ENCODE measurements at places on chromosomes 12 and 14.

- no peak for DNase-seq
These were observed 15.2 kb downstream of the PLD4 start for GRCh38 chr14:104939666-104940410.

DNA sequence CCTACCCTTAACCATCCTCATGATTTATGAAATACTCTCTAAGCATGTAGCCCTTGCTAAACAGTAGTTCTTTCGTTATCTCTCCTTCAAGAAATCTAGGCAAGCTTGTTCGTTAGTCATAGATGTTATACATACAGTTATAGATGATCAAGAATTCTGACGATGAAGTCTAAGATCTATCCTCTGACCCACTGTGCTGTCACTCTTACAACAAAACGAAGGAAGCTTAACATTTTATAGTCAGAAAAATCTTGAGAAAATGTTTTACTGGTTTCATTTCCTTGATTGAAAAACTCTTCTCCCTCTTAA lies 68.9 kb downstream of the SPPL3 start:
- DNase-seq, result no peak

- DNase-seq, result peak; percentile 64
These were observed 415.4 kb upstream of the CCDC196 start for GRCh38 chr14:66070542-66071319.

DNA sequence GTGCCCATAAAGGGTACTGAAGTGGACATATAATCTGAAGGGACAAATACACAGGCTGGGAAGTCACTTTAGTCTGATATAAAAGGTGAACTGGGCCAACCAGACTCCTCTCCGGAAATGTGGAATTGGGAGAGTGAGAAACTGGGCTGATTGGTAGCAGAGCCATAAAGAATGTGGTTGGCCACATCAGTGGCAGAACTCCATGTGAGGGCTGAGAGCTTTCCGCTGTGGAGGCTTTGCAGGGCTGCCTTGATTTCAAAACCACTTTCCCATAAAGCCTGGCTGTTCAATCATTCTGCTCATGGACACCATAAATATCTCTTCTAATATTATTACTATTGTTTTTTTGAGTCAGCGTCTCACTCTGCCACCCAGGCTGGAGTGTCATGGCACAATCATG lies 220.3 kb downstream of the MON2 start:
- no peak for DNase-seq

- no peak for DNase-seq
These were observed 222.1 kb downstream of the NUAK1 start for GRCh38 chr12:105916760-105917039.

All from CD8-positive, alpha-beta T cell (primary cell).